ENCODE measurements at places on chromosomes 2 and 18.

DNA sequence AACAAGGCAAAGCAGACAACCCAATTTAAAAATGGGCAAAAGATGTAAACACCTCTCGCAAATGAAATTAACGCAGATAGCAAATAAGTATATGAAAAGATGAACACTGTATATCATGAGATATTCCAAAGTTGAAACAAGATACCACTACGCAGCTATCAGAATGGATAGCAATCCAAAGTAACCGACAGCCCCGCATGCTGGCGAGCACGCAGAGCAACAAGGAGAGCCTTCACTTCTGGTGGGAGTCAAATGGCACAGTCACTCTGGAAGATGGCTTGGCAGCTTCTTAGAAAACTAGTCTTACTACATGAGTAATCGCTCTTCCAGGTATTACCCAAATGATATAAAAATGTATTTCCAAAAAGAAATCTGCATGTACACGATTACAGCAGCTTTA lies 1.4 kb downstream of the NDUFA10 start:
- DNase-seq, result no peak

DNA sequence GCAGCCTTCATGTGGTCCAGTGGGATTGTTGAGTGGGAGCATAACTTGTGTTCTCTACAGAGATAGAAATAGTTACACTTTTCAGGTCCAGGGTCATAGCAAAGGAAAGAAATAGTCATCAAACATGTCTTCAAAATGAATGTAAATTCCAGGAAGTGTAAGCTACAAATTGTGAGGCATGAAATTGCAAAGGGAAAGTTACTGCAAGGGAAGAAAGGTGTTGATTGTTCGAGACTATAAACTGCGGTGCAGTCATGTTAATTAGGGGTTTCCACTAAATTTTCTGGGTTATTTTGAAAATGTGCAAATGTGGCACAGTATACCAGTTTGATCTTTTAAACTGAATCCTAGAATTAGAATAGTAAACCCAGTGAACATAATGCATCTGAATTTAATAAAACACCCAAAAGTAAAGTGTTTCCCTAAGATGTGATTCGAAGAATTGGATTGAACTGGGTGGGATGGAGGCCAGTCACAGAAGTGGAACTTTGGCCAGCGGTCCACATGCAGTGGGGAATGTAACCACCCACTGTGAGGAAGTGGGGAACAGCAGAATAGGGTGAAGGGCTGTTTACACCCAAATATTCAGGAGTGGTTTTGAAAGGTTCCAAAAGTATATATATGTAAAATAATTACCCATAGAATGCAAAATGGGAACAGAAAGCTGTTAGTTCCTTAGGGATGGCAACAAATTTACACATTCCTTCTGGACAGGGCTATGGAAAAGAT lies 126.5 kb upstream of the CCDC68 start:
- no peak for DNase-seq

DNA sequence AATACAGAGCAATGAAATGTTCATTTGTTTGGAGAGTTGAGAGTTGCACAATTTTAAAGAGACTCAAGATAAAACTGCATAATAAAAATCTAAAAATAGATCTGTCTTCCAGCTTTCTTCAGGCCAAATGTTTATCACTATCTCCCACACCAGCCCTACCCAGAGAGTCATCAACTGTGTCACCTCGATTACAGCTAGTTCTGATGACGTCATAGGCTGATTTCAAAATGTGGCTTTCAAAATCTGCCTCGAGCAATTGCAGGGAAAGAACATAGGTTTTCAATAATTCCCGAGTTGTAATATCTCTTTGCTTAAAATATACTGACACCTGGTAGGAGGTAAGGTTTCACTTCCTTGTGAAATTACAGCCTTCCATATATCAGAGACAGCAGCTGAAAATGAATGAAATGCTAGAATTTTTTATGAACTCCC lies 677.6 kb upstream of the ID2 start:
- DNase-seq, result no peak

GRCh38 chr2:173458991-173459780 lies 104.5 kb downstream of the CDCA7 start:
- no peak for DNase-seq

DNA sequence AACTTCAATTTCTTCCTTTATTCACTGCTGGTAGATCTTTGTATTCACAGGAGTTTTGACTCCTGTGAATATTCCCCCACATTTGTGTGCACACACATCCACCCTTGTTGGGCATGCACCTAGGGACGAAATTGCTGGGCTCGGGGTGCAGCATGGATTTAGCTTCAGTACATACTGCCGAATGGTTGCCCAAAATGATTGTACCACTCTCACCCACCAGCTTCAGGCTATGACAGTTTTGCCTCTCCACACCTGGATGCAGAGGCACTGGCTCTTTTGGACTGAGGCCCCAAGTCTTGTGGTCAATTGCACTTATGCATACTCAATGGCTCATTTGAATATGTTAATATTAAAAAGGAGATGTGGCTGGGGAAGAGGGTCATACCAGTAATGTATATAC lies 65.1 kb upstream of the ODC1 start:
- no peak for DNase-seq
